ENCODE measurements at places on chromosomes 3 and 15.

DNA sequence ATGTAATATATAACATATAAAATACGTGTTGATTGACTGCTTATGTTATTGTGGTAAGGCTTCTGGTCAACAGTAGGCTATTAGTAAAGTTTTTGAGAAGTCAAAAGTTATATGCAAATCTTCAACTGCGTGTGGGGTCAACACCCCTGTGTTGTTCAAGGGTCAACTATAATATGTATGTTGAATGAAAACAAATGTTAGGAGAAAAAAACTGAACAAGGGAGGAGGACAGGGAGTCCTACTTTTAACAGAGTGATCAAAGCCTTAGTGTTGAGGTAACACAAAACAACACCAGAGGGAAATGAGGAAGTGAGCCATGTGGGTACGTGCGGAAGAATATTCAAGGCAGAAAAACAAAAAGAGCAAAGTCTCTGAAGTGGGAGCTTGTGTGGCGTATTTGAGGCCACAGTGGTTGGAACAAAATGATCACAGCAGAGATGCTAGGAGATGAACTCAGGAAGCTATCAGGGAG is 62.5 kb downstream of the SFMBT1 start:
- no peak for DNase-seq

- DNase-seq = peak; percentile 11
These were observed 19.6 kb upstream of the C15orf61 start for GRCh38 chr15:67501177-67501835.

- no peak for DNase-seq
These were observed 704.2 kb downstream of the ROBO1 start for GRCh38 chr3:79063624-79064023.

GRCh38 chr15:70327328-70327855 is 229.7 kb upstream of the TLE3 start:
- no peak for DNase-seq

DNA sequence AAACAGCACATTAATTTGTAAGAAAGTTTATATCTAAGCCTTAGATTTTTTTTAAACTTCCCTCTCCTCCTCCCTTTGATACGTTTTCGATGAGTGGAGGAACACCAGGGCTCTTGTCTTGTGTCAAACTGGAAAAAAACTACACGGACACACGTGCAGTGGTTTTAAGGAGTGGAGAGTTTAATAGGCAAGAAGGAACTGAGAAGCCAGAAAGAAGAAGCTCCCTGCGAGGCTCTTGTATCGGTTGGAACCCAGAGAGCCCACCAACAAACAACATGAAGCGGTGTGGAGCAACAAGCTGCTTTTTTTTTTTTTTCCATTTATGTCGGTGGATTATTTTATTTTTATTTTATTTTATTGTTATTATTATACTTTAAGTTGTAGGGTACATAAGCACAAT is 18.6 kb downstream of the NDUFB4 start:
- no peak for DNase-seq

GRCh38 chr3:44509393-44509921 is 32.0 kb upstream of the ZNF445 start:
- DNase-seq = no peak

DNA sequence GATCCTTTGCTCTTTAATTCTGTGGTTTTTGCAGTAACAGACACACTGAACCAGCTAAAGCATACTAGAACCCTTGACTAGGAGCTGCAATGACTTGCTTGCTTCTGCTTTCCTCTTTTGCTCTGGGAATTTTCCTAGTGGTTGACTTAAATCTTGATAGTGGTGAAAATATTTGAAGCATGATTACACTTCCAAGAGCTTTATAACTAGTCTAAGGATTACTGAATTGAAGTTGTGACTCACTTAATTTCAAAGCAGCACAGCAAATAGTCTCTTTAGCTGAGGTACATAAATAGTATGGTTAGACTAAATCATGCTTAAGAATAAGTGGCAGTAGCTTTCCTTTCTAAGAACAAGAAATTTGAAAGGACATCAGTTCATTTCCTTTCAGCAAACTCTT is 513.5 kb upstream of the GBE1 start:
- no peak for DNase-seq

DNA sequence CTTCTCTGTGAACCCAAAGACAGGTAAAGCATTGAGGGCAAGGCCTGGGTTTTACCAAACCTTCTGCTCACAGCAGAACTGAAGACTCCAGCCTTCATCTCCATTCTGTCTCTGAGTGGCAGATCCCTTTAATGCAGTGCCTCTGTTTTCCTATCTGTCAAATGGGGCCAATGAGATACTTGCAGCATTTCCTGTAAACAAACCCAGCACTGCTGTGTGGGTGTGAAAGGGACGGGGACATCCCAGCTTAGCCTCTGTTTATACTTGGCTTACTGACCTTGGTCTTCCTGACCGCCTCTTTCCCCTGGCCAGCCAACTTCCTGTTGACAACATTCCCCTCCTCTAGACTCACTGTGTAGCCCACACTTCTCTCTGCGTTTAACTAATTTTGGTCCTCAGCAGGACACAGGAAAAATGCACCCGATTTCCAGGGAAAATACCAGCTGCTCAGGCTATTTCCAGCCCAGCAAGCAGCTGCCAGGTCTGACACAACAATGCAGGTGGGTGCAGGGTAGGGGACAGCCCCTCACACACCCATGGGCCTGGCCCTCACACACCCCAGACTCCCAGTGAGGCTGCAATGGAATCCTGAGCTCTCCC is 105.9 kb upstream of the HERC1 start:
- no peak for DNase-seq

DNA sequence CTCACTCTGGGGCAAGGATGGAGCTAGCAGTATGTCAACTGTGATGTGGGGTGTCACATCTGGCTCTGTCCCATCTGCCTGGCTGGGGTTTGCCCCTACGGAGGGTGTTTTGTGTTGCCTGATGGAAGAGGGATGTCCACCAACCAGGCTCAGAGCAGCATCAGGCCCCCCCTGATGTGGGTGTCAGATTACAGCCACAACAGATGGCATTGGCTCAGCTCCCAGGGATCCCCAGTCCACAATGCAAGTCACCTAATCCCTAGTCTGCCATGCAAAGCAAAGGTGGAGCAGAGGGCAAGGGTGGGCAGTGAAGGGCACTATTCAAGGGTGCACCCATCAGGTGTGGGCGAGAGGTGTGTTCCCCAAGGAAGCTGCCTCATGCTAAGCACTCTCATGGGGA is 48.9 kb upstream of the AMOTL2 start:
- DNase-seq = no peak

DNA sequence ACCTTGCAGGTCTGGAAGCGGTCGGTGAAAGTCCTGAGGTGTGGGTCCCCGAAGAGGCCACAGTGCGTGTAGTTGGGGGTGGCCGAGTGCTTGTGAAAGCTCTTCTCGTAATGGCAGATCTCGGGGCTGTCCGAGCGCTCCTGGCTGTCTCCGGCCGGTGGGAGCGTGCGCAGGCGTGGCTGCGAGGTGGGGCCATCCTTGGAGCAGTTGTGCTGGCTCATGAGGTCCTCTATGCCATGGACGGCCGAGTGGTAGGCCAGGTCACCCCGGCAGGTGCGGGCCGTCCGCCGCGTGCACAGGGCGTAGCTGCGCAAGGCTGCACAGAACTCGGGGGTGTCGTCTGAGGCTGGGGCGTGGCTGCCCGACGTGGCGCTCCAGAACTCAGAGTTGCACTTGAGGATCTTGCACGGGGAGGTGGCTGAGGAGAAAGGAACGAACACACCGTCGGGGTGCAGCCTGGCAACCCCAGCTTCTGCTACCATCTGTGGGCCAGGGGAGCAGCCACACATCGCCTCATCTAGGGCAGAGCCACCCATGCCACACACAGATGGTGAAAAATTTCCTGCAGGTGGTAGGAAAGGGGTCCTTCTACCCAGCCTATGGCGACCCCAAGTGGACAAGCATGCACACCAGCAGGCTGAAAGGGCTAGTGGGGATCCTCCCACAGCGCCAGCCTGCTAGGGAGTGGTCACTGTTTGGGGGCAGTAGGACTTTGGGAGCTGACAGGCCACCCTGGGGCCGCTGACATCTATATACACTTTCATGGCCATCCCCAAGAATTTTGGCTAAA is 36.7 kb downstream of the RGMA start:
- no peak for DNase-seq

GRCh38 chr15:44489464-44489863 is 47.5 kb upstream of the EIF3J start:
- peak; percentile 67 for DNase-seq

GRCh38 chr3:69085833-69086722 is 1.3 kb downstream of the ARL6IP5 start:
- peak; percentile 72 for DNase-seq

GRCh38 chr15:77983708-77984445 is 93.6 kb downstream of the TBC1D2B start:
- DNase-seq = no peak

DNA sequence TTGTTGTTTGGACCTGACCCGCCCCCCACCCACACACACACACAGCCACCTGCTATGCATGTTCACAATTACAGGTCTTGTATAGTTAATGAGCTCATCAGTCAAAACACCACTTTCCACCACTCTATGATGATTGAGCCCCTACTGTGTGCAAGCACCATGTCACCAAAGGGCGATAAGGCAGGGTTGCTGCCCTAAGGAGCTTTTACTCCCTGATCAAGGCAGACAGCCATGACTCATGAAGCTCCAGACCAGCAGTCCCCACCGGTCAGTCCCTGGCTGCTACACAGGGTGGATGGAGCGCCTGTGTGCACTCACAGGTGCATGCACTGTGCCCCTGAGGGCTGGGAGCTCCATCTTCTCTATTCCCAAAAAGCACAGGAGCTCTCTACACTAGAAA is 270.6 kb downstream of the CLSTN2 start:
- DNase-seq = no peak

GRCh38 chr15:88529021-88529630 is 17.4 kb downstream of the DET1 start:
- DNase-seq = no peak

DNA sequence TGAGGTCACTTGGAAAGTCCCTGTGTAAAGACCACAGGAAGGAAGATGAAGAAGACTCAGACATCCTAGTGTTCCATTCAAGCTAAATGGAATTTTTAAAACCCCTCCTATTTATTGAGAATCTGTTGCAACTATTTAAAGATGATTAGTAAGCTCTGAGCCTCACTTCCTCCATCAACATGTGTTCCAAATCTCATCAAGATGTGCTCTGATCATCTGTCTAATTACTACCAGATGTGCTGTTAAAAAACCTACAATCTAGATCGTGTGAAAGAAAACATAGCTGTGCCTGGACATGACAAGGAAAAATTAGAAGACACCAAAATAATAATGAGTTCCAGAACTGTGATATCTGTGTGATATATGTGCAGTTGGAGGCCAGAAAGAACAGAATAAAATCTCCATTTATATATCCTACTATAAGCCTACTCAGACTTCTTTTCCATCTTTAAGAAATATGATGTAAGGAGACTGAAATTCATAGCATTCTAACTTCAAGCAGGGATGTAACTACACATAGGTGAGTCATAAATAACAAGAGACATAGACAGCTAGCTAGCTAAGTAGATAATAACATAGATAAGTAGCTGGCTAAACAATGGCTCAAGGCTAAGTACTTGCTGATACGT is 7.8 kb downstream of the XPC start:
- peak; percentile 26 for DNase-seq

GRCh38 chr15:41483115-41483514 is 10.6 kb upstream of the ITPKA start:
- DNase-seq = no peak

DNA sequence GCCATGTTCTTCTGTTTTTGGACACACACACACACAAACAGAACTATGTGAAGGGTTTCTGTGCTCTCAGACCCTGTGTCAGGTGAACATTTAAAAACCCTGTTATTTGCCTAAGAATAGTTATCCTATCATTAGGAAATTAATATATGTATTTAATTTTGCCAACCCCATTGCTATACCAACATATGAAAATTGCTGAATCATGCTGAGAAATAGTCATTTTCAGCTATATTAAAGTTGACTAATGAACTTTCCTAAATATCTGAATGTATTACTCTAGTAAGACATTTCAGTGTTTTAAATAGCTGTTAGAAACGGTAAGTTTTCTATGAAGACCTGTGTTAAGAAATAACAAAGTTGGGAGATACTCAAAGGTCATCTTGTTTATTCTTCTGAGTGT is 596.9 kb upstream of the GRM7 start:
- DNase-seq = no peak

DNA sequence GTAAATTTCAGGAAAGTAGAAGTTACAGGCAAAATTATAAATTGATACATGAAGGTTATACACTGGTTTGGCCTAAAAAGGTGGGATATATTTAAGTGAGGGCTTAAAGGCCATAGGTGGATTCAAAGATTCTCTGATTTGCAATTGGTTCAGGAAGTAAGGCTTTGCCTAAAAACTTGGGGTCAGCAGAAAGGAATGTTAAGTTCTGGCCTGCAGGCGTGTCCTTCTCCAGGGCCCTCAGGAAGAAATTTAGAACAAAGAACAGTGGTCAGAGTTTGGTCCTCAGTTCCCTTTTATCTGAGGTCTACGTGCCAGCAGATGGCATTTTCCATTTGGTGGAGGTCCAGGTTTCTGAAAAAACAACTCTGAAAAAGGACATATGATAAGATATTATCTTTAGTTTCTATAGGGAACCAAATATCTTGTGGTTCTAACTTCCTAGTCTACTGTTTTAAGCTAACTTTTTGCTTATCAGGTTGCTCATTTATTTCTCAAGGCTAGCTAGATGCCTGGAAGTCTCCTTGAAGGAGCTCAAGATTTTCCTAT is 40.5 kb downstream of the SCN11A start:
- DNase-seq = no peak

- DNase-seq = peak; percentile 50
These were observed 20.4 kb upstream of the COPG1 start for GRCh38 chr3:129228891-129229585.

DNA sequence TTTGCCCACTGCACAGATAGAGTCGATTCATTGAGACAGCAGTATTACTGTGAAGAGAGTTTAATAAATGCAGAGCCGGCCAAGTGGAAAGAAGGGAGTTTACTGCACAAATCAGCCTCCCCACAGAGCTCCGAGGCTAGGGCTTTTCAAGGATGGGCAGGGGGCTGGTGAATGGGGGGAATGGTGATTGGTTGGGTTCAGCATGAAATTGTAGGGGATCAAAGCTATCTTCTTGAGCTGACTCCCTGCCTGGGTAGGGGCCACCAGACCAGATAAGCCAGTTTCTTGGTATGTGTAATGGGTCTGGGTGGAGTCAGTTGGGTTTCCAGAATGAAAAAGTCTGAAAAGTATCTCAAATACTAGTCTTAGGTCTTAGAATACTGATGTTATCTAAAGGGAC is 66.6 kb downstream of the SYNPR start:
- no peak for DNase-seq

All from RWPE1 (cell line).